ENCODE measurements at places on chromosomes 3 and 15.

- no peak for DNase-seq
These were observed 75.7 kb downstream of the CD200R1L start for GRCh38 chr3:112770951-112771350.

GRCh38 chr3:52915294-52915693 is 17.9 kb upstream of the STIMATE start:
- DNase-seq: no peak

DNA sequence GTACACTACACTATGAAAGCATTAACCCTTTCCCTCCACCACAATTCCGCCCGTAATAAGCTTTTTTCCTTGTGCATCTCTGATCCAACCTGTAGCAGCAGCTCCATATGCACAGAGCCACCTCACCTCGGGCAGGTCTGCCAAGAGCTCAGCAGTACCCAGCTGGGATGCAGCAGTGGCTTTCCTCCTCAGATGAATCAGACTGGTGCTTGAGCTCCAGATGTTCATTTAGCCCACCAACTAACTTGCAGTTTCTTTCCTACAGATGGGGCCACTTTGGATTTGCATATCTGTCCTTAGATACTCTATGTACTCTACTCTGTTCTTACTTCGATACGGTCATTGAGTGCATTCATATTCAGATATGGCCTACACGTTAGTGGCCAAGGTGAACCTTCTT is 14.8 kb upstream of the FSIP1 start:
- no peak for DNase-seq

DNA sequence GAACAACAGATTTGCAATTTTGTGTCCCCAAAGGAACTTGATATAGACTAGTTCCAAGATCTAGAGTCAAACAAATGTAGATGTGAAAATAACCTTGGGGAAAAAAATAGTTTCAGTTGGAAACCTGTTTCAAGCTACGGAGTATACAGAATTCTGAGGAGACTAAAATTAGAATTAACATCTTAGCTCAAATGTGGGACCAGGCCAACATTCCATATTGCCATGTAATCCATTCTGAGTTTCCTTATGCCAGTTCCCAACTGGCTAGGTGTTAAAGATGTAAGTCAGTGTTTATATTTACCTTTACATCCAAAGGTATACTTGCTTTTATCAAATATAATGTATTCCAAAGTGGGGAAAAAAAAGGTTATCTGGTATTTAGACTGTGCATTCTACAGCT is 76.3 kb downstream of the UBE3A start:
- no peak for DNase-seq

GRCh38 chr15:38231436-38231835 is 21.2 kb upstream of the SPRED1 start:
- no peak for DNase-seq

- no peak for DNase-seq
These were observed 1.3 kb downstream of the PYGO1 start for GRCh38 chr15:55586808-55587207.

GRCh38 chr15:87973501-87974215 is 282.9 kb downstream of the NTRK3 start:
- DNase-seq: no peak

DNA sequence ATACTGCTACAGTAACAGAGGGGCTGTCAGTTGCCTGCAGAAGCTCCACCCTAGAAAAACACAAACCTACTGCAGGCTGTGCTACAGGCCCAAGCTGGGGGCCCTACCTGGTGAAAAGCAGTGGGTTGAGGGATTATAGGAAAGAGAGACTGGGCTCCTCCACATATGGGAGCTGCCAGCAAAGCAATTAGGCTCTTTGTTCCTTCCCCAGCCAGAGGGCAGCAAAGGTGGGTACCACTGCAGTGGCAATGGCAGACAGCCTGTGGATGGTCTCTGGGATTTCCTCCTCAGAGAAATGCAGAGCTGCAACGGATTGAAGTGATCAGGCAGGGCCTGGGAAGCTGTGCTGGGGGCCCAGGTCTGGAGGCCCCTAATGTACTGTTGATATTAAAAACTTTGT is 19.1 kb upstream of the DNAAF4 start:
- DNase-seq: no peak

DNA sequence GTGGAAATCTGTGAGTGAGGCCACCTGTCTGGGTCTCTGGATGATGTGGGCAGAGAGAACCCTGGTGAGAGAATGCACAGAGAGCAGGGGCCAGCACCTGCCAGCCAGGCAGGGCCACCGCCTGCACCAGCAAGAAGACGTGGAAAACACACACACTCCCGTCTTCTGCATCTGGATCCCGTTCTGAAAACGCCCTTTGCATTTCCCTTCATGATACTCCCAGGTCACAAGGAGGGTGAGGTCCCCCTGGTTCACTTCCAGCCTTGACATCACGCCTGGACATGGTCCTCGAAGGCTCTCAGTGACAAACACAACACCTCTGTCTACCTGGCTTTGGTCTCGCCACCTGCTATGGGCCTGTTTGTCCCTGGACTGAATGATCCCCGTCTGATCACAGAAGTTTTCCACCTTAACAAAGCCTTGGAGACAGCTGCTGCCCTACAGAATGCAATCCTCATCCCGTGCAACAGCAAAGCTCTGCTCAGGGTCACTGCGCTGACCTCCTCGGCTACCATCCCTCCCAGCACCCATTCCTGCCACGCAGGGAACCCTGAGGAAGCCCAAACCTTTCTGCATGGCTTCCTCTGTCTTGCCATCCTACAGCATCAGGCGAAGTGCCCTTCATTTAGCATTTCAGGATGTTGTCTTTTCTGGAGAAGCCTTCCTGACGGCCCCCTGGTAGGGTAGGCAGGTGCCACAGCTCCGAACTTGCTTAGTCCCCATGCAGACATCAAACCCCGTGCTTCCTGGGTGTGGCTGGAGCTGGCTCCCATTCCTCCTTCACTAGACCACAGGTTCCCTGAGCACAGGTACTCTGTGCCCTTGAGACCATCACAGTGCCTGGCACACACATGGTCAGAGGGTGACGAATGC is 122.5 kb downstream of the ATP10A start:
- no peak for DNase-seq

DNA sequence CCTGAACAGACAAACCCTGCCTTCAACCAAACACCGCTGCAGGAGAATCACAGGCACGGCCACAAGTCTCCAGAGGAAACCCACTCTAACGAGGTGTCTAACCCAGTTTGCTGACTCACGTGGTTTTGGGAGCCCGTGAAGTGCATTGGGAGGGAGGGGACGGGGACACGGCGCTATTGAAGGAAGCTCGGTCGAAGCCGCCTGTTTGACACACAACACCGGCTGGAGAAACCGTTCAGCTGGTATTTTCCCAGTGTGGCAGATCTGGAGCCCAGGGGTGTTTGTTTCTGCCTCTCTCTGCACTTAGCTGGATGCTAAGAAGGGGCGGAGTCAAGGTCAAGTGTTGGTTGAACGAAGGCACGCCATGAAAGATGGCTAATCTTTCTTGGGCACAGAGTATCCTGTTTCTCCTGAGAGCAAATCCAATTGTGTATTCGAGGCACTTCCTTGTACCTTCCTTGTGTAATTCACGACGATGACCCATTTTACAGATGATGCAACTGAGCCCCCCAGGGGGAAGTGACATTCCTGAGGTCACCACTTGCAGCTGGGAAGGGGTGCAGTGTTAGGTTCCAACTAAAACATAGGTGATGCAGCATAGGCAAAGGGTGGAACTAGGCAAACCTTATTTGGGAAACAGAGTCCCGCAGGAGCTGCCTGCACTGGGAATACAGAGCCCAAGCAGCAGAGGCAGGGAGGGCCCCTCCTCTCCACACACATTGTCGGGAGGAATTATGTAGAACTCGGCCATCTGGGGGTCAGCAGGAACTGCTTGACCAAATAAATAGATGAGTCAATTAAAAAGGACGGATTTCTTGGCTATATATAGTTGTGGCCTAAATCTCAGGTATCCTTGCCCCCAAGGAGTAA is 22.5 kb downstream of the SLC6A6 start:
- no peak for DNase-seq

DNA sequence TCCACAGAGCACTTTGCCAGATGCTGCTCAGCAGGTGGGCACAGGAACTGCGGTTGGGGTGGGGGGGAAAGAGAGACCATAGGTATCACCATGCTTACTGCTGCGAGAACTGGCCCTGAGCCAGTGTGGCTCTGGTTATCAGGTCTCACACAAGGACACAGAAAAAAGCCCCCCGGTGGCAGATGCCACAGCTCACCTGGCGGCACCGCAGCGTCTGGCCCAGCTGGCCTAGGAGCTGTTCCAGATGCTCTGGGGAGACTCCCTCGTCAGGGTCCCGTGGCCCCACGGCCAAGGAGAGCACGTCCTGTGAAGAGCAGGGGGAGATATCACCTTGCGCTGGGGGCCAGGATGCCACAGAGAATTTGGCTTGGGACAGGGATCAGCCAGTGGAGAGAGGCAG is 10.8 kb downstream of the CDAN1 start:
- DNase-seq: no peak

DNA sequence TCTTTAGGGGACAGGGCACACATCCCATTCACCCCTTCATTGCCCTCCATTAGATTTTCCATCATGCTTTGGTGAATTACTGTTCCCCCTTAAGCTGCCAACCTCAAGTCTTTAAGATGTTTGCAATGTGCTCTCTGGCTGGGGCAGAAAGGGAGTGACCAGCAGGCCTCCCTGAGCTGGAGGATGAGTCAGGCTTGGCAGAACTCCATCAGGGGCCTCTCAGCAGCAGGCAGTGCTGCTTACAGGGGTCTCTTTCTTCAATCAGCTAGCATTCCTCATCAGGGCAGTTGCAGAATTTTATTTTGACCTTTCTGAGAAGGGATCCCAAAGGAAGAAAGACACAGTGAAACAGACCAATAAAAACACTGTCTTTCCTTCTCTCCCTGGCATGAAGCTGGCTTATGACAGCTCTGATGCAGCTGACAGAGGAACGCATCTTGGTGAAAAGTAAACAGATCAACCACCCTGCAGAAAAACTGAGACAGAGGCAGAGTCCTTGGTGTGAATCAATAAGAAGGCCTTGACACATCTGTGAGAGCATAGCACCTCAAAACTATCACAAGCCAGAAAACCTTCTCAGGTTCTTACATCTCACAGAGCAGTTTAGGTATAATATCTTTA is 88.7 kb upstream of the MRPL3 start:
- no peak for DNase-seq

DNA sequence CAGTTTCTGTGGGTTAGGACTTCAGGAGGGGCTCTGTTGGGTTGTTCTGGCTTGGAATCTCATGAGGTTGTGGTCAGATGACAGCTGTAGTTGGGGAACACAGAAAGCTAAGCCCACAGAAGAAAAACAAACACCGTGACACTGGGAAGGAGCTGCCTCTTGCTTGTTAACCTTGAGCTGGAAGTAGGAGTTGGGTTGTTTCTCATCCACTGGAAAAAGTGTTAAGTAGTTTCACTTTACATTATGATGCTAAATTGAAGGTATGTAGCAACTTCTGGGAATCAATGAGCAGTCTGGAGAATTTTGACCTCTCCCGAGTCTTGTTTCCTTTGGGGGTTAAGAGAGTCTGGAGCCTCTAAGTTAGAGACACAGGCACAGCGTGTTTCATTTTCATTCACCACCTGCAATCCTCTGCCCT is 20.4 kb downstream of the HACD3 start:
- DNase-seq: no peak

GRCh38 chr15:50365971-50366370 is 11.0 kb upstream of the GABPB1 start:
- no peak for DNase-seq

GRCh38 chr3:107892955-107893624 is 197.7 kb downstream of the CD47 start:
- no peak for DNase-seq

DNA sequence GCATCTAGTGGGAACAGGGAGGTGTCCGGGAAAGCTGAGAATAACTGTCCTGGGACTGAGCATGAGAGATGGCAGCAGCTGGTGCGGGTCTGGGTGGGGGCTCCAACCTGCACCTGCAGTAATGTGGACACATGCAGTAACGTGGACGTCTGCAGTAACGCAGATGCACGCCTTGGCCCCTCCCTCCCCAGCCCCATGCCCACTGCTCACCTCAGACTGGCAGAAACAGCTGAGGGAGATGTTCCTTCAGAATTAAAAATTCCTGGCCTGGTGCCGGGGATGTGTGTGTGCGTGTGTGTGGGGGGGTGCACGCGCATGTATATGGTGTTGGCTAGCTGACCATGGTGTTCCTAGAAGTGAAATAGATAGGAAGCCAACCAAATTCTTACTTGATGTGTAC is 86.7 kb upstream of the OXTR start:
- no peak for DNase-seq

DNA sequence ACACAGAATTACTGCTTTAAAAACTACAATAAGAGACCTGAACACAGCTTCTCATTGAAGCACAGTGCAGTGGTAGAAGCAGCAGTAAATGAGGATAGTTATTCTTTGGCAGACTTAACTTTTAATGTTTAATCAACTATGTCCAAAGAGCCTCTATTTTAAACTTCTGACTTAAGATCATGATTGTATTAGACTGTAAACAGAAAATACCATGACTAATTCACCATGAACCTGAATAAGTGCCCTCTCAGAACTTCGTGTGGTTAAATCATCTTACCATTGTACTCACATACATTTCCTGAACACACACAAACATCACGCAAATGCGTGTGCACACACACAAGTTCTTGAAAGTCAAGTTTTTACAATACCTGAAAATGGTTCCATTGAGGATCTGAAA is 13.9 kb downstream of the CEP152 start:
- DNase-seq: no peak

GRCh38 chr3:69448877-69449276 is 63.0 kb upstream of the FRMD4B start:
- no peak for DNase-seq

DNA sequence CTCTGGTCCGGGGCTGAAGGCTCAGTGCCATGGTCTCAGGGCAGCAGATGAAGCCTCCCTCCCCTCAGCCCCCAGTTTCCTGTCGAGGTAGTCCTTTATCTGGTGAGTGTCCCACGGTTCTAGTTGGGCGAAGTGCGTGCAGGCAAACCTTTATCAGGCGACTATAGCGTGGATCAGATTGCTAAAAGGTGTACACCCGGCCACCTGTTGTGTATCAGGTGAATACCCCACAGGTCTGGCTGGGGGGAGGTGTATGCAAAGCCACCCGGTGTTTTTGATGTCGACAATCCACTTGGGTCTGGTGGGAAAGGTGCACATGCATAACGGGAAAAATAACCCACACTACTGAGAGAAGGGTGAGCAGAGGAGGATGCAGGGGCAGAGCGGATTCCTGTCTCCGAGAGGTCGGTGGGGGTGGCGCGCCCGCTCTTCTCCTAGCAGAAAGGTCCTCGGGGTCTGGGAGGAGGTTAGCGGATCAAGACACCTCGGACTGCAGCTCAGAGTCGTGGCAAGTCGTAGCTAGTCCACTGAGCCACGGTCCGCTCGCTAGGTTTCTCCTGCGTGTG is 507 bp downstream of the SLC12A6 start:
- DNase-seq: no peak

DNA sequence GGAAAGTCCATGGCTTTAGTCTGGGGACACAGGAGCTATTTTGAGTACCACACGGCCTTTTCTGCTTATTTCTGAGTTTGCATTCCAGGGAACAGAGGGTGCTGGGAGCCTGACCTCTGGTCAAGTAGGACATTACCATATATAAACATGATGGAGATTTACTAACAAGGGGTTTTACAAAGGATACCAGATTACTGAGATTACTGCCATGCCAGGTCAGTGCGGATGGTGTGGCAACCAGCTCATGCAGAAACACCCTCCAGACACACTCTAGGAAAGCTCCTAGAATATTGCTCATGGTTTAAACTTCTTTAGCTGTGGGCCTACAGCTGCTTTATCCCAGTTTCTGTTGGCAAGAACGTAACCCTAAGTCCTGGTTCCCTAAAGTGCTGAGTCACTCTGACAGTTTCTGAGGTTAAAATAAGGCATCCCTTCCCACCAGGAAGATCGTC is 54.3 kb upstream of the AGTR1 start:
- peak; percentile 5 for DNase-seq

GRCh38 chr15:98131924-98132323 is 171.4 kb downstream of the ARRDC4 start:
- DNase-seq: no peak

Measured in NCI-H226 (cell line).